ENCODE measurements at places on chromosomes 6 and 20. TPM values are rescaled to one million over a fixed set of nuclear protein-coding genes. Genes with fewer than 3 reads are reported as not detected.

- DNase-seq, result peak; percentile 60
These were observed 69.0 kb upstream of the UST start for GRCh38 chr6:148677594-148678476.

DNA sequence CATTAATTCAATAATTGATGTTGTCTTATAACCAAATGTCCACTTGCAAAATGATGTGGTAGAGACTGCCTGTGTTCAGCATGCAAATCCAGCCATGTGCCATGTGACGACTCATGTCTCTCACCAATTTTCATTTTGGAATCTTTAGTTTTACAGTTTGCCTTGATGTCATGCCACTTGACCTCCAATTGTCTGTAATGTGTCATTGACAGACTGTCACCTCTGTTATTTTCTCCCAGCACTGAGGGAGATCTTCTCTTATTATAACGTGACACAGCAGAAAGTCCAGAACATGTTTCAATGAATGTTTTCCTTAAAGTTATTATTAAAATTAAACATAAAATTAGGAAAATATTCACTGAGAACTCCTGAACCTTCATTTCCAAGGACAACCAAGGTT lies 56.7 kb downstream of the LAMA4 start:
- DNase-seq, result no peak

GRCh38 chr20:63821811-63822210 lies 9.3 kb downstream of the ZBTB46 start:
- no peak for DNase-seq

DNA sequence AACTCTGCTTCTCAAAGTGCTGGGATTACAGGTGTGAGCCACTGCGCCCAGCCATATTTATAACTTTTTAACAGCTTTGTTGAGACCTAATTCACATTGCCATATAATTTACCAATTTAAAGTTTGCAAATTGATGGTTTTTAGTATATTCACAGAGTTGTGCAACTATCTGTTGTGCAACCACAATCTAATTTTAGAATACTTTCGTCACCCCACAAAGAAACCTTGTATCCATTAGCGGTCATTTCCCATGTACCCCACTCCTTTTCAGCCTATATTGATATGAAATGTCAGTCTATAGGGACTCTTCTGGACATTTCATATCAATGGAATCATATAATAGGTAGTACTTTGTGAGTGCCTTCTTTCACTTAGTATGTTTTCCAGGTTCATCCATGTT lies 55.8 kb downstream of the FOXO3 start:
- no peak for DNase-seq

GRCh38 chr6:17291778-17292177 lies 10.6 kb downstream of the RBM24 start:
- no peak for DNase-seq

DNA sequence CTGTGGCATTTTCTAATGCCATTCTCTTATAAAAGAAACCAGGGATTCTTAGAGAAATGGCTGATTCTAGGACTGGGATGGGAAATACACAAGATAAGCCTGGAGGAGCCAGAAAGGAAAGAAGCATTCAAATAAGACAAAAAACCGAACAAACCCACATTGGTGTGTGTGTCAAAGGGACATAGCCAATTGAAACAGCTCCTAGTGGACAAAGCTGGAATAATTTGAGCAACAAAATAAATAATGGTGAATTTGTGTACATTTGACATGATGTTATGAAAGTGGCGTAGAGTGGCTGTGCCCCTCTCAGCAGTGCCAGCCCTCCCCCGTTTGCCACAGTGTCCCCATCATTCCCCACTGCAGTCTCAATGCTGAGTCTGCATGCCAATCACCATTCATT lies 55.5 kb downstream of the B3GAT2 start:
- no peak for DNase-seq

GRCh38 chr20:49394264-49394663 lies 88.2 kb downstream of the KCNB1 start:
- DNase-seq, result no peak

DNA sequence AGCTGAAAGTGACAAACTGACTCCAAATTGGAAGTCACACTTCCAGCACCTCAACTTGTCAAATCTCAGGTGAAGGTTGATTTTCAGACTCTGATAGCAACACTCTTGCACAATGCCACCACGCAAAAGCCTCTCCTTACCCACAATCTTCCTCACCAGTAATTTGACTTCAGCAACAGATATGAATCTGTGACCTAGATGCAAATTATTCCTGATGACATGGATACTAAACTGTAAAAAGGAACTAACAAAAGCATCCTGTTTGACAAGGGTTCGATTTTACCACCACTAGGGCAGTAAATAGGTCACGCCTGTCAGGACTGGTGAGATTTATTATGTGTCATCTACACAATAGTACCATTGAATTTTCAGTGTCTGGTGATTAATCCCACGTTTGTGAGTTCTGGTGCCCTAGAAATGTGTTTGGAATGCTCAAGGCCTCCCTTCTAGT lies 134.4 kb upstream of the COL21A1 start:
- DNase-seq, result no peak

GRCh38 chr20:1793821-1794220 lies 101.4 kb upstream of the SIRPA start:
- DNase-seq, result no peak

DNA sequence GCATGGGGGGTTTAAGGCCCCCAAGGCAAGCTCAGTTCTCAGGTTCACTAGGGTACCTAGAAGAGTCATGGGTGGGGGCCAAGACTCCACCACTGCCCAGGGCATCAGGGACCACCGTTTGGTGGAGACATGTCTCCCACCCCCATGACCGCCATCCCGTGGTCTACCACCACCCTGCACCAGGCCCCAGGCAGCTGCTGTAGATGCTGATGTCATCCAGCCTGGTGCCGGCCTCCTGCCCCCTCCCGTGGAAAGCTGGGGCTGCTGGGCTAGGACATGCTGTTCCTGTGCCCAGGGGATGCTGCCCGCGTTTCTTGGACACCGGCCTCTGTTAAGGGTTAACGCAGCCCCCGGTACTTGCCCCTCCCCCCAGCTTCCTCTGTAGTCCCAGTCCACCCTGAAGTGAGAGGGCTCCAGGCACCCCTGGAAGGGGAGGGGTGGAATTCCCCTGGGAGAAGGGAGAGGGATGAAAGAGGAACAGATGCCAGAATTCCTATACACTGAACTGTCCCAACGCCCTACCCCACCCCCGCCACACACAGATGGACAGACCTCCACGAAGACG lies 587 bp downstream of the IP6K3 start:
- no peak for DNase-seq

DNA sequence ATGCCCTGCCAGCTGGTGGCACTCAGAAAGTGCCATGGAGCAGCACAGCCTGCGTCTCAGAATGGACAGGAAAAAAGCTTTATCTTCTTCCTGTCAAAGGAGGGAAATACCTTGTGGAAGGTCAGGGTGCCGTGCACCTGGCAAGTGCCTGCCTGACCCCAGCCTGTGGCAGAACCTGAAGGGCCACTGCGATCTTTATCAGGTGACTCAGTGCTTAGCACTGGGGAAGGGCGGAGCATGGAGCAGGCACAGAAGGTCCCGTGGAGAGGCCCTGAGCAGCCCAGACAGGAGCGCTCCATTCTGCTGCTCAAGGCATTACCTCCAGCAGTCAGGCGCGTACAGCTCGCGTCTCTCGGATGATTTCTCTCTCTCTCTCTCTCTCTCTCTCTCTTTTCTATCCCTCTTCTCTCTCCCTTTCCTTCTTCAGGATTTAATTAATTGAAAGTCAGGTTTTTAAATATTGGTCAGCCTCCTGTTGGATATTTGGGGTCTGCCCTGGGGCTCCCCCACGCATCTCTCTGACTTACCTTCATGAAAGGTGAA lies 31.7 kb downstream of the FOXC1 start:
- DNase-seq, result no peak

DNA sequence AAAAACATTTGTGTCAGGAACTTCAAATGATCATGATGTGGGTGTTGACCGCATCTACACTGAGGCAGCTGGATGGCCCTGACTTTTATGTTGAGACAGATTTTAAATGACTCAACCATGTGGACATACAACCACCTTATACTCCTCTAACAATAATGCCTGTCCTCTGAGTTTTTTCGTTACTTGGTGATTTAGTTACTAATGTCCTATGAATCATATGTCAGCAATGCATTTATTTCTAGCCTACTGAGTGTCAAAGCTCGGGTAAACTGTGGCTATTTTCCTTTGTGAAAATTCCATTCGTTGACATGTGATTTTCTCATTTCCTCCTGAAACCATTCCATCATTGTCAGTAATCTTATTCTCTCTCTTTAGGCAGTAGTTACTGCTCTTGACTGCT lies 38.9 kb upstream of the NKX2-4 start:
- no peak for DNase-seq

- DNase-seq, result no peak
These were observed 11.1 kb downstream of the PCED1A start for GRCh38 chr20:2829376-2829775.

DNA sequence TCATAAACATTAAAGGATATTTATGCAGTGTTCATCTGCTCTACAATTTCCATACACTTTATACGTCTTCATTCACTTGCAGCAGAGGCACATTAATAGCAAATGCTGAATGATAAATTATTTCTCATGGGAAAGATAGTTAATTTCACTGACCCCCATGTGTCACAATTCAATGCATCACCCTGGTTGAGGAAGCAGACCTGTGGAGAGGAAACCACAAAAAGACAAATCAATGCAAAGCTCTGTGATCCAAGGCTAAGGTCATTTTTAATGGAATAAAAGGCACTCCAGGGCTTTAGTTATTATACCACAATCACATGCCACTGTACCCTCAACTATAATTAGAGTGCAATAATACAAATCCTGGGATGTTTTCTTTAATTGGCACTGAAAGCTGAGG lies 40.3 kb upstream of the TENT5A start:
- DNase-seq, result no peak

DNA sequence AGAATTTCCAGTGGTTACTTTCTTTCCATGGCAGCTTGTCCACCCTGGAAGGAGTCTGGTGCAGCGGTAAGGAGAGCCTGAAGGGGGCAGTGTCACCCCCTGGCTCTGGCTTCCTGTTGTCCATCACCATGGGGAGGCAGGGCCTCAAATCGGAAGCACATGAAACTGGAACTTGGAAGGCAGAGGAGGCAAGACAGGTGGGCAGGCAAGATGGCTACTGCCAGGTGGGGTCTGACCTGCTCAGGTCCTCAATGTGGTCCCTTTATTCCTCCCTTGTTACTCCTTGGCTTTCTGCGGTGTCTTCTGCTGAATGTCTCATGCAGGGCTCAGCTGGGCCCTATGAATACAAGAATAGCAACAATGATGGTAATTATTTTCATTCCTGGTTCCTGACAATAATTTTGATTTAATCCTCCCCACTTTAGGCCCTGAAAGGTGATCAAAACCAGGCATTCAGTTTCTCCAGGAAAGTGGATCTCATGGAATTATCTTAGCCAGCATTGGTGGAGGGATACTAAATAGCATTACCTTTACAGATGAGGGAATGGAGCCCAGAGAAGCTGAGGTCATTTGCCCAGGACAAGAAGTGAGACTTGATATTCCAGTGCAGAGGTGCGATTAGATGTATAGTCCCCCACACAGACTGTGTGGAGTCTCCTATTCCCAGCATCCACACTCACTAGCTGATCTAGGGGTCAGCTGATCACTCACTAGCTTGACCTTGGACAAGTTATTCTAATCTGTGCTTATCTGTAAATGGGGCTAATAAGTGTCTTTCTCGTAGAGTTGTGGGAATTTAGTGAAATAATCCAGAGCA lies 17.6 kb upstream of the SNAI1 start:
- peak; percentile 57 for DNase-seq

- DNase-seq, result no peak
These were observed 3.6 kb upstream of the TOX2 start for GRCh38 chr20:43911066-43911465.

- DNase-seq, result no peak
These were observed 484.2 kb upstream of the MANEA start for GRCh38 chr6:95093154-95093553.

DNA sequence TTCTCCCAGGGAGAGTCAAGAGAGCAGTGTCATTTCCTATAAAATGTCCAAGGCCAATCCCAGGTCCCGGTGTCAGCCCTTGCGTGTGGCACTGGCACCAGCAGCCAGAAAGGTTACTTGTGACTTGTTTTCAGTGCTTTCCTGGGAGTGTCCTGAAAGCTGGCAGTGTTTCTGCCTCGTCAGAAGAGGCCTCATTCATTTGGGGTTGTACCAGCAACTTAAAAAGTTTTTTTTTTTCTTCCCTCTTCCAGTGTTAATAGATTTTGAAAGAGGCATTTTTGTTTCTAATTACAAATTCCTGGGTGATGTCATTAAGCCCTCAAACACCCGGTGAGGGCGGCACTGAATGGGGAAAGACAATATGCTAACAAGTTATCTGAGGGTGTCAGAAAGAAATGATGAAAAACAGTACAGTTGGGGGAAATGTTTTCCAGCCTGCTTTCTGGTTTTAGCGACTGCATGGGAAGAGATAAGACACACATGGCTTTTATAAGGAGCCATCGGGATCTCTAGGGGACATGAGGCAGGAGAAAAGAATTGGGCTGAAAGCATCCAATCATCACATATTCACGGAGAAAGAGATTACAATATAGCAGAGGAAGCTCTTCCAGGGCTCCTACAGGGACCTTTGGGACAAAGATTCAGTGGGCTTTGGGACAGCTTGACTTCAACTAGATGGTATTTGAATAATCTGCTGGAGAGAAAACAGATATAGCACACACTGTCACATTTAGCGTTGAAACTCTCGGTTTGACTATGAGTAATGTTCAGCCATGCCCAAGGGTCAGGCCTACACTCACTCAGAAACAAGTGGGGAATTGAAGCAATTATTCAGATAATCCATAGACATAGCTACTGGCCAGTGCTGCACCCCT lies 153.0 kb downstream of the BCAS1 start:
- no peak for DNase-seq

DNA sequence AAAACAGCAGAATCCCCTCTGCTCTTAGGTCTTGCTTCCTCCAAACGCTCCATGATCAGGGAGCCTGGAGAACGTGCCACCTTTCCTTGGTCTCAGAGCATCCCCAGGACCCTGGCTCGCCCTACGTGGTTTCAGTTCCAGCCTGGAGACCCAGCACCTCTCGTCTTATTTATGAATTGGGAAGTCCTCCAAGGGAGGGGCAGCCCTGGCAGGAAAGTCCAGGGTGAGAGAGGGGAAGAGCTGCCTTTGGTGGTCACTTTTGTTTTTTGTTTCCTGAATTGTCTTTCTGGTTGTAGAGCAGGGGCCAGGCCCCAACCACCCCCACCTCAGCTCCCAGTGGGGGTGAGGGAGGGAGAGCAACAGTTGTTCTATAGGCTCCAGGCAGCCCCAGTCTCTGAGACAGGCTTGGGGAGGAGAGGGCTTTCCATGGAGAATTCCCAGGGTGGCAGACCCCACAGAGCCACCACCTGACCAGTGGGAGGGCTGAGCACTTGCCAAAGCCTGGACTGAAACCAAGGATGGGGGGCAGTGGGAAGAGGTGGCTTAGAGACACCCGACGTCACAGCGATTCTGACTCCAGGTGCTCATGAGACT lies 88.8 kb downstream of the PRND start:
- no peak for DNase-seq

- no peak for DNase-seq
These were observed 94.7 kb downstream of the TMEM170B start for GRCh38 chr6:11632231-11632630.

GRCh38 chr6:39056681-39057080 lies 8.1 kb downstream of the GLP1R start:
- DNase-seq, result no peak

Gene CLPSL2
- total RNA-seq, result not detected

Gene RBPJL
- not detected for total RNA-seq

Gene B3GALT4
- 17.3 TPM for total RNA-seq

Gene LTV1
- total RNA-seq, result 28.9 TPM

Gene FOXF2
- total RNA-seq, result not detected

Gene DSP
- total RNA-seq, result 0.06 TPM

Gene OTOR
- total RNA-seq, result not detected

Gene TMEM200A
- not detected for total RNA-seq

Gene ZNF831
- total RNA-seq, result 6.3 TPM

Gene TUBB2B
- 0.33 TPM for total RNA-seq

Gene C2
- 8.7 TPM for total RNA-seq

All from OCI-LY7 (cell line).